ENCODE measurements at places on chromosomes 1 and 21.

DNA sequence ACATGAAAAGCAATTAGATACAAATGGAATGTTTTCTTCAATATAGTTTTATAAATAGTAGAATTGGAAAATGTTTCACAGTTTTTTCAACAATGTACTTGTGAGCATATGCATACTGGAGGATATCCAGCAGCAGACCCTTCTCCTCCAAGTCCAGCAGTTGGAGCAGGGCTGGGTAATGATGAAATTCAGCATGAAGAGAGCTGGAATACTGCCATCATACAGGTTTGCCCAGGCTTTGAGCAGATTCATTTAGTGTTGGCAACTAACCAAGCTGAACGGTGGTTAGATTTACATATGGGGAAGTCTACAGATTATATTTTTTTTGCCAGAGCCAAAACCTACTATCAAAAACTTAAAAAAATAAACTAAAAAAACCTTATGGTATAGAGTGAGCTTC is 38.3 kb downstream of the WDR3 start:
- DNase-seq: no peak

DNA sequence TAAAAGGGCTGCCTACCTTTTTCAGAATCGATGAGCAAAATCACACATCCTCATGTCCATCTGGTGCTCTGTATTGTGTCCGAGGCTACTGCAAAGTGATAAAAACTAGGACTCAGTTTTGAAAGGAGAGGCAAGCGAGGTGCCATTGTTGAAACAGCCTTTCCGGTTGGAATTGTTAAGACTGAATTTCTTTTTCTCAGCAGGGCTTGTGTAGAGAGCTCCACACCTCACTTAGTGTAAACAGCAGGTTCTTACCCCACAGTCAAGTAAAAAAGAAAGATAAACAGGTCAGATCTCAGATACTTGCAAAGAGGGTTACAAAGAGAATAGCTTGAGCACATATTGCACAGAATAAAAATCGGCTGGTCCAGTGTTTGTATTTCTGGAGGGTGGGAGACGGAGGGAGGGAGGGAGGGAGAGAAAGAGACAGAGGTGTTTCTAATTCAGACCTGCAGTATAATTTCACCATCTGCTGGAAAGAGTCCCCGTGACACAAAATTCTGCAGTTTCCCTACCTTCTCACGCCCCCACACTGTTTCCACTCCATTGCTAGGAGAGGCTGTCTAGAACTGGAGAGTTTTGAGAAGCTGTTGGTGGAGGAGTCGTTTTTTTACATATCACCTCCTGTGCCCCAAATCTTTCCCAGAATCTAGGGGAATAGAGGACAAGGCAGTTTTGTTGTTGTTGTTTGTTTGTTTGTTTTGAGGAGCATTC is 82.5 kb downstream of the EDEM3 start:
- no peak for DNase-seq

DNA sequence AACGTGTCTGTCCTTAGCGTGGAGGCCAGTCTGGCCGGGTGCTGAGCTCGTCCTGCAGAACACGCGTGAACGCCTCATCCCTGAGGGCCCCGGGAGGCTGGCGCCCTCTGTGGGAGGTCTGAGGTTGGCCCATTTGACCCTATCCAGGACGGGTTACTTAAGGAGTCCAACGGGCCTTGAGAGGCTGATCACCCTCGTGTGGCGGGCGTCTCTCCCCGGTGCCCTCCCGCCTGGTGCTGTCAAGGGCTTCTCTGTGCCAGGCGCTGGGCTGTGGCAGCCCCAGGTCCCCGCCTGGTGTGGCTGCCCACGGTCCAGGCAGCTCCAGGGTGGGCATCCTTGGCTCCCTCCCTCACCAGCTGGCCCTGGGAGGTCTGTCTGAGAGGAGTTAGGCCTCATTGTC is 9.7 kb downstream of the SKI start:
- no peak for DNase-seq

- DNase-seq: no peak
Measured at GRCh38 chr1:41582851-41583657, 98.6 kb upstream of the EDN2 start.

GRCh38 chr1:85984636-85985035 is 171.9 kb downstream of the COL24A1 start:
- DNase-seq: no peak

- DNase-seq: no peak
Measured at GRCh38 chr1:105083611-105084010, 1333.9 kb downstream of the AMY1C start.

DNA sequence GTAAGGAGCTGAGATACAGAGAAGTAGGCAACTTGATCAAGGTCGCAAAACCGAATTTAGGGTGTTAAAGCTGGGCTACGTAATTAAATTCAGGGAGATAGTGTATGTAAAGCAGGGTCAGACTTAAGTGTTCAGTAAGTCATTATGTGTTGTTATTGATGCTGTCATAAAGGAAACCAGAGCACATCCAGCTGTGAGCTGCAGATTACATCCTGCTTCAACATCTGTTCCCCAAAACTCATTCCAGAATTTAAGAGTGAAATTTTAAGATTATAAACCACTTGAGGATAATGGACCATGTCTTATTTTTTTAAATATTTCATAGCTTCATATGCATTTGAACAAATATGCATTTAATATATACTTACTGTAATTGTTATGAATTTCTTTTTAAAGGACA is 49.7 kb downstream of the IVNS1ABP start:
- DNase-seq: no peak

GRCh38 chr1:214847071-214847810 is 235.3 kb upstream of the KCNK2 start:
- DNase-seq: no peak

DNA sequence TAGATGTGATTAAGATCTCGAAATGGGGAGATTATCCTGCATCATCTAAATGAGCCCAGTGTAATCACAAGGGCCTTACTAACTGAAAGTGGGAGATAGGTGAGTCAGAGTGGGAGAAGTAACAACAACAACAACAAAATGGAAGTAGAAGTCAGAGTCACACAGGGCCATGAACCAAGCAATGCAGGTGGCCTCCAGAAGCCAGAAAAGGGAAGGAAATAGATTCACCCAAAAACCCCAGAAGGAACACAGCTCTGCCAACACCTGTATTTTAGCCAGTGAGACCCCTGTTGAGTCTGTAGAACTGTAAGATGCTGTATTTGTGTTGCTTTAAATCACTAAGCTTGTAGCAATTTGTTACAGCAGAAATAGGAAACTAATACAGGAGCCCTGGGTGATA is 4.1 kb downstream of the TAGLN2 start:
- DNase-seq: no peak

GRCh38 chr1:232923739-232924386 is 26.5 kb upstream of the NTPCR start:
- no peak for DNase-seq

- DNase-seq: no peak
Measured at GRCh38 chr1:236035681-236036101, 29.2 kb downstream of the NID1 start.

- DNase-seq: no peak
Measured at GRCh38 chr1:180933141-180933540, 20.4 kb downstream of the KIAA1614 start.

- DNase-seq: no peak
Measured at GRCh38 chr1:97144527-97144926, 422.9 kb downstream of the PTBP2 start.

- no peak for DNase-seq
Measured at GRCh38 chr21:28639737-28640136, 352.9 kb downstream of the LTN1 start.

DNA sequence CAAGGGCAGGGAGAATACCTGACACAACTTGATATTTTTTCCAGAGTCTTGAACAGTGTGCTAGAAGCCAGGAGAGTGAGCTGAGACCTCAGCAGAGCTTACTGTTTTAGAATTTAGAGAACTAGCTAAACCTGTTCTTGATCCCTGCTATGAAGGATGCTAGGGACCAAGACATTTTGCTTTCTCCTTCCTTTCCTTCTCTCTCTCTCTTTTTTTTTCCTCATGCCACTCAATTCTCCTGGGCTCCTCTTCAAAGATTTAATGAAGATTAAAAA is 99.0 kb downstream of the NGF start:
- no peak for DNase-seq

DNA sequence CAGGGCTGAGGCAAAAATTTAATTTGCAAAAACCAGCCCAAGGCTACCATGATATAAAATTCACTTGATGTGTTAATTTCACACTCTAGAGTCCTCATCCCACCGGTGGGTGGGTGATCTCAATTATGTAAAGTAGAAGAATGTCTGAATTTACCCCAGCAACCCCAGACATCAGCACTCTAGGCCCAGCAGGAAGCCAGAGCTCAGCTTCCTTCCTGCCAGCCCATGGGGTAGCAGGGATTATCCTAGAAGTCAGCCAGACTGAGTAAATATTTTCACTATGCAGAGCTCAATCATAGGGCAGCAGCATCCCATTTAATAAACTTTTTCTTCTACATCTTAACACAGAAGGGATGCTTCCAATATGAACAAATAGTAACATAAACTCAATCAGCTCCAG is 71.0 kb downstream of the SIPA1L2 start:
- no peak for DNase-seq

DNA sequence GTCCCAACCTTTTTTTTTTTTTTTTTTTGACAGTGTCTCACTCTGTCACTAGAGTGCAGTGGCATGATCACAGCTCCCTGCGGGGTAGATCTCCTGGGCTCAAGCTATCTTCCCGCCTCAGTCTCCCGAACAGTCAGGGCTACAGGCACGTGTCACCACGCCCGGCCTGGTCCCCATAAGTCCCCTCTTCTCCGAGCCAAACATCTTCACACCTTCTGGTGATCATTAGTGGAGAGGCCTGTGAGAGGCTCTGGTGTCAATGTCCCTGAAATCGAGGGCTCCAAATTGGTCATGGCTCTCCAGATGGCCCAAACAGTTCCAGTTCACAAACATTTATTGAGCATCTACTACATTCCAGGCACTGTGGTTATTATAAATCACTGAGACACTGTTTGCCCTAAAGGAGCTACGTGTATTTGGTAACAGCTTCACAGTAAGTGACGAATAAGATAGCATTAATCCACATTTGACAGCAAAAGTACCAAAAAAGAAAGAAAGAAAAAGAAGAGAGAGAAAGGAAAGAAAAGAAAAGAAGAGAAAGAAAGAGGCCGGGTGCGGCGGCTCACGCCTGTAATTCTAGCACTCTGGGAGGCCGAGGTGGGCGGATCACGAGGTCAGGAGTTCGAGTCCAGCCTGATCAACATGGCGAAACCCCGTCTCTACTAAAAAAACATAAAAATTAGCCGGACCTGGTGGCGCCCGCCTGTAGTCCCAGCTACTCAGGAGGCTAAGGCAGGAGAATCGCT is 867 bp upstream of the TIMM17A start:
- no peak for DNase-seq

GRCh38 chr1:246283771-246284410 is 223.2 kb downstream of the SMYD3 start:
- no peak for DNase-seq

GRCh38 chr1:221743416-221744208 is 1.7 kb upstream of the DUSP10 start:
- DNase-seq: no peak

GRCh38 chr1:55726994-55727393 is 511.8 kb upstream of the USP24 start:
- DNase-seq: no peak

DNA sequence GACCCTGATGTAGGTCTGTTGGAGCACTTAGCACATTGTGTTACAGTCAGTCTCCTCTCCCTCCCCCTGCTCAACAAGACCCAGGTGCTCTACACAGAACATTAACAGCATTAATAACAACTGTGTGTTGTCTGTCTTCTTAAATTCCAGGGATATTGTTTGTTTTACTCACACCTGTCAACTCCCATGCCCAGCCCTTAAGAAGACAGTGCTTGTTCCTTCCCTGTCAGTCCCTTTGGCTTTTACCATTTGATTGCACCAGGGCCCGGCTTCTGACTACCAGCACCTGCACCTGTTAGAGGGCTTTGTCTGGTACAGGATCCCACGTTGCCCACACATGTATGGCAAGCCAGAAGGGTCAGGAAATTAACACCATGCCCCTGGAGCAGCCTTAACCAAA is 11.7 kb downstream of the RIMKLA start:
- DNase-seq: no peak

GRCh38 chr1:202012544-202013478 is 2.4 kb downstream of the ELF3 start:
- no peak for DNase-seq

GRCh38 chr1:10852486-10852885 is 56.0 kb upstream of the CASZ1 start:
- no peak for DNase-seq

GRCh38 chr1:39407896-39408640 is 83.4 kb upstream of the BMP8A start:
- DNase-seq: no peak

GRCh38 chr1:246035060-246035541 is 472.0 kb downstream of the SMYD3 start:
- DNase-seq: no peak

DNA sequence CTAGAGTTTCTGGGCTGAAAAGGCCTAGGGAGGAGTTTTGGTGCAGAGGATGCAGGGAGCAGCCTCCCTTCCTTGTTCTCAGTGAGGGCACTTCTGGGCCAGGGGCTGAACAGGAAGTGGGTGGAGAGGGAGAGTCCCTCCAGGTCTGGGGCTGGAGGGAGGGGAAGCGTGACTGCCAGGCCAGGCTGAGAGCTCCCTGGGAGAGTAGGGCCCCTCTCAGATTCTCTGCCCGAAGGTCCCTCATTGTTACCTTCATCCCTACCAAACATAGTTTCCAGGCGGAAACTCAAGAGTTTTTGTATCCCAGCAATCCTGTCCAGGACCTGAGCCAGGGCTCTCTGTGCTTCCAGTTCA is 36.8 kb downstream of the CITED4 start:
- DNase-seq: no peak

DNA sequence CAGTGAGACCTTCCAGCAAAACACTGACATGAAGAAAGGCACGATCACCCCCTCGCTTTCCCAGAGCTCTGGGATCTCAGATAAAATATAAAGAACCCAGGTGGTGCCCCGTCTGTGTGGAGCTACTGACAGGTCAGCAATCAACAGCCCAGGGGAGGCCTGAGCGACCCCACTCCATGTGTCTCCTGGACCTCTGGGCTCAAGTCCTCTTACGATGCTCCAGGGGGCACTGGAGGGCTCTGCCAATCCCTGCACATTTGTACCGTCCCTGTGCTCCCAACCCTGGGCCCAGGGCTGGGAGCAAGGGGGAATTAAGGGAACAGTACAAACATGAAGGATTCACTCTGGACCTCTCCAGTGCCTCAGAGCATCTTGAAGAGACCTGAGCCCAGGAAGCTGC is 12.5 kb downstream of the S100A7A start:
- no peak for DNase-seq

DNA sequence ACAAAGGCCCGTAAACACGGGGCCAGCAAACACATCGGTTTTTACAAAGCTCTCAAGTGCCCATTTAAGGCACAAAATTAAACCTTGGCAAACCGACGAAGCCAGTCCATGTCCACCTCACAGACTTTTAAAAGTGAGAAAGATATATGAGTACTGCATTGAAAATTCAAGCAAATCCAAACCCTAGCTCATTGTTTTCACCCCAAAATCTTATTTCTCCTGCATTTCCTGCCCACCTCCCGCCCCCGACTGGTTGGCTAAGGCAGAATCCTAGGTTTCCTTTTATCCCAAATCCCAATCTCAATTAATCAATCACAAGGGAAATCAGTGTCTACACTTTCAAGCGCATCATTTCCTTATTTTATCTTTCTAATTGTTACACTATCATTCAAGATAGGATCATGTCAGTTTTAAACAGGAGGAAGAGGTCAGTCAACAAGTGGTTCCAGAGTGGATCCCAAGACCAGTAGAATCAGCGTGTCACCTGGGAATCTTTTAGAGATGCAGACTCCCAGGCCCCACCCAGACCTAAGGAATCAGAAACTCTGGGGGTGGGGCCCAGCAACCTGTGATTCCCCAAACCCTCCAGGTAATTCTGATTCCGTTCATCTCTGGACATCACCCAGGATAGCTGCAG is 1.7 kb upstream of the GNG4 start:
- no peak for DNase-seq
